Left renal cortex interstitium (tissue), 4 donors: ENCODE measurements at places on chromosomes 4 and X. TPM values are rescaled to one million over a fixed set of nuclear protein-coding genes. Genes with fewer than 3 reads are reported as not detected.

GRCh38 chr4:24796620-24797019, 1.2 kb downstream of the SOD3 start:
- DNase-seq = no peak

DNA sequence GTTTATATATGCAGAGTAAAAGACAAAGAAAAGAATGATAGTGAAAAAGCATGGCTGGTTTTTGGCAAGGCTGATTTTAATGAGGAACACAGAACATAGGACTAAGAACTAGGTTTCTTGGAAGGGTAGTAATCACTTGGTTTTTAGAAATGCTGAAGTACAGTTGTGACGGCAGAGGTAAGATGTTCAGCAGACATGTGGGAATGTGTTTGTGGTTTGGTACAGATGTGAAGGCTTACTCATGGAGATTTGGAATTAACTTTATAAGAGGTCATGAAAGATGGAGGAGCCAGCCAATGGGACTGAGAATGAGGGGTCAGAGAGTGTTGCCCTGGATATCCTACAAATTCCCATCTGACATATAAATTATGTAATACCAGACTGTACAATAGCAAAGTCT, 243.6 kb downstream of the NPFFR2 start:
- no peak for DNase-seq

GRCh38 chr4:147465461-147465860, 15.4 kb upstream of the EDNRA start:
- DNase-seq = no peak

DNA sequence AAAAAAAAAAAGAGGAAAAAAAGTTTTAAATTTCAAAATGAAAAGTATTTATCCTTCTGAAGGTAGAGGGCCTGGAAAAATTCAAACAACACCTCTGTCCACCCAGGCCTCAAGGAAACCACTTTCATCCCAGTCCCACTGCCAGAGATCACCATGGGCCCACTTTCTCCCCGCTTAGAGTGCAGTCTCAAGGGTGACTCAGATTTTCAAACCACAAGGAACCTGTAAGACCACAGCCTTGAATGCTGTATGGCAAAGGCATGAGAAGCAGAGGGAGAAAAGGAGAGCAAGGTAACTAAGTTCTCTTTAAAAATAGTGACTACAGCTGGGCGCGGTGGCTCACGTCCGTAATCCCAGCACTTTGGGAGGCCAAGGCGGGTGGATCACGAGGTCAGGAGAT, 87.9 kb upstream of the PACRGL start:
- no peak for DNase-seq

Gene CWH43
- 9.9 TPM for polyA plus RNA-seq
